ENCODE measurements at places on chromosomes 1 and 21.

DNA sequence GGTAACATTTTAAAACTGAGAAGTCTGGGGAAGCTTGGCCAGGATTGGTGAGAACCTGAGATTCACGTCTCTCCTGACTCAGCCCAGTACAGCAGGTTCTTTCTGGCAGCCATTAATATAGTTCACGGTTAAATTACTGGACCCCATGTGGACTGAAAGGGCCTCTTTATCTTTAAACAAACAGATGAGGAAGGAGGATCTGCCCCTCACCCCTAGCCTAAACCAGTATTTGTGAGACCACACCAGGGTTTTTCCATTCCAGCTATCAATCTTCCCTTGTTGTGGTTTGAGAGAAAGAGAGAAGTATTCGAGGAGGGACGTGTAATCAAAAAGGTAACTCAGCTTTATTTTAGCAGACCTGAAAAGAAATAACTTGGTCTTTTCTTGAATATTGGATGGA, 137.1 kb downstream of the PROX1 start:
- no peak for DNase-seq

DNA sequence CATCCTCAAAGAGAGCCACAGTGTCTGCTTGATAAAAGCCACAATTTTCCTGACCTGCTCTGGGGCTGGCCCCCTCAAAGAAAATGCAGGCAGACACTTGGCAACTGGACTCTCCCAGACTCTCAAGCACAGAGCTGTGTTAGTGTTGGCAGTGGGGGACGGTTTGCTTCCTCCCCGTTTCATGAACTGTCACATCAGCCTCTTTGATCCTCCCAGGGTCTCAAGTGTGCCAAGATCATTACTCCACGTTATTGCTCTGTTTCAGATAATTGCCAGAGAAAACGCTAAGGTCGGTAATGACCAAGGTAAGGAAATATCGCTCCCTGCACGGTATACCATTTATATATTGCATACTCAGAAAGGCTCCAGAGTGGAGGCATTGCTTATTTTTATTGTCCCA, 138.8 kb downstream of the NTMT2 start:
- no peak for DNase-seq

DNA sequence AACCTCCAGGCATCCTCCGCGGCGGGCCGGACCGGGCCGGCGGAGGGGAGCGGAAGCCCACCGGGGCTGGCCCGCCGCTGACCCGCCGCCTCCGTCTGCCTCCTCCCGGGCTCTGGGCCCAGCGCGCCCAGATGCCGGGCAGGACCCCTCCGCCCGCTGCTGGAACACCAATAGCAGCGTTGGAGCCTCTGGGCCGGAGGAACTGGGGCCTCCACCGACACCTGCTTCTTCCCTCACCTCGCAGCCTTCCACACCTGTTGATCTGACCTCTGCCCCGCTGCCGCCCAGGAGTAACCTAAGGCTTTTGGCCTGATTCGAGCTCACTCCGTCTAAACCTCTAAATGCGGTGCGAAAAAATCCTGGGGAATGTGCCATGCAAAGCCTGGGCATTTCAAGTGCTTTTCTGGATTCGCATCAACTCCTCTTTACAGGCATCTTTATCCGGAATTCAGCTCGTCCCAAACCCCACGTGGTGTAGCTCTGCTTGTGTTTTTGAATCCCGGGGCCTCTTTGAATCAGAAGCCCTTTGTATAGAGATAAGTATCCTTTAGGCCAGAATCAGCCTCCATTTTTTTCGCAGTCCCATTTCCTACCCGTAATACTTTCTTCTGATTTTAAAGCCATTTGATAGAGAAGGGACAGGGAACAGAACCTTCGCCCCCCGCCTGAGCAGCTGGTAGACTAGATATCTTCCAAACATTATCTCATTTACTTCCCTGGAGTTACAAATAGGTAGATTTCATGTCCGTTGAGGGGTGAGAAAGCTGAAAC, 680 bp upstream of the CNN3 start:
- no peak for DNase-seq

DNA sequence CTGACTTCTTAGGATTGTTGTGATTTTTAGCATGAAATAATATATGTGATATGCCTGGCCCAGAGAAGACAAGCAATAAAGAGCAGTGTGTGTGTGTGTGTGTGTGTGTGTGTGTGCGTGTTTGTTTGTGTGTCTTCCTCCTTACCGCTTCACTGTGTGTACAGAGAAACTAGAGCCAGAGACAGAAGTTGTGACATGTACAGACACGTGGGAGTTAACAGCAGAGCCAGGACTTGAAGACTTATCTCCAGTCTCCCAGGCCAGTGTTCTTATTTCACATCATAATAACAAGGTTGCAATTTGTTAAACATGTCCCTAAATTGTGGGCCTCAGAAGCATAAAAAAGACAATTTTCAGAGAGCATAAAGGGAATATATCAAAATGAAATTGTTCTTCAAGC, 192.0 kb upstream of the JUN start:
- no peak for DNase-seq

- DNase-seq: no peak
Observed at GRCh38 chr1:59276439-59276851, 20.4 kb upstream of the FGGY start.

GRCh38 chr1:154944401-154945159, 8.1 kb upstream of the PMVK start:
- DNase-seq: no peak

DNA sequence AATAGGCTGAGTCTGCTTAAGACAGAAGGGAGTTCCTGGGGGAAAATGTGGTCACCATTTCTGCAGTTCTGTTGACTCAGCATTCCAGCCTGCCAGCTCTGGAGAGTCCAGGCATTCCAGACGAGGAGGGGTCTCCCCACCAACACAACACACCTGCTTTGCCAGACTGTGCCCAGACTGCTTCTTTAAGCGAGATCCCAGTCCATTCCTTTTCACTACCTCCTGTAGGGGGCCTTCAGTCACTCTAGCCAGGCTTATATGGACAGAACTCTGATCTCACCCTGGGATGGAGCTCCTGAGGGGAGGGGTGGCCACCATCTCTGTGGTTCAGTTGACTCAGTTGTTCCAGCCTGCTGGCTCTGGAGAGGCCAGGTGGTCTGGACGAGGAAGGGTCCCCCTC, 48.5 kb downstream of the UBE2U start:
- no peak for DNase-seq

DNA sequence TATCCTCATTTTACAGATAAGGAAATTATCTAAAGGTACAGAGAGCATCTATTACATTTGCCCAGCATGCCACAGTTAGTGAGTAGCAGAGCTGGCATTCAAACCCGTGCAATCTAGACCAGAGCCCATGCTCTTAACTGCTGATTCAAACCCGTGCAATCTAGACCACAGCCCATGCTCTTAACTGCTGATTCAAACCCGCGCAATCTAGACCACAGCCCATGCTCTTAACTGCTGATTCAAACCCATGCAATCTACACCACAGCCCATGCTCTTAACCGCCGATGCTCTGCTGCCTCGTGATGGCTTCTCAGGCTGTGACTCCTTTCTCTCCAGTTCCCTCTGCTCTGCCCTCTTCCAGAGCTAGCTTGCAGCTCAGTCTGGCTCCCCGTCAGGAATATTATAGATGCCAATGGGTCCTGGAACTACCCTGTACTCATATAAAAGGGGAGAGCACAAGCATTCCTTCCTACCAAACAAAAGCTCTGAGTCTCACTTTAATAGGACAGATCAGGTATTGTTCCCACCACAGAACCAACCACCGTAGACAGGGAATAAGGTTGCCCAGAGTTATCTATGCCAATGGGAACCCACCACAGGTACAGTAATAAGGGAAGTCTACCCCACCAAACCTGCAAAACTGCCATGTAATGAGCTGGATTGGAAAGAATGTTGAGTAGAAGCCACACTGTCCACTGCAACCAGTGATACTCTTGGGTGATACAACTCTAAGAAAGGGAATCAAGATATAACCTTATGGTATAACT, 78.4 kb downstream of the SMYD3 start:
- no peak for DNase-seq

- DNase-seq: no peak
Observed at GRCh38 chr1:223258751-223259198, 105.2 kb downstream of the SUSD4 start.

DNA sequence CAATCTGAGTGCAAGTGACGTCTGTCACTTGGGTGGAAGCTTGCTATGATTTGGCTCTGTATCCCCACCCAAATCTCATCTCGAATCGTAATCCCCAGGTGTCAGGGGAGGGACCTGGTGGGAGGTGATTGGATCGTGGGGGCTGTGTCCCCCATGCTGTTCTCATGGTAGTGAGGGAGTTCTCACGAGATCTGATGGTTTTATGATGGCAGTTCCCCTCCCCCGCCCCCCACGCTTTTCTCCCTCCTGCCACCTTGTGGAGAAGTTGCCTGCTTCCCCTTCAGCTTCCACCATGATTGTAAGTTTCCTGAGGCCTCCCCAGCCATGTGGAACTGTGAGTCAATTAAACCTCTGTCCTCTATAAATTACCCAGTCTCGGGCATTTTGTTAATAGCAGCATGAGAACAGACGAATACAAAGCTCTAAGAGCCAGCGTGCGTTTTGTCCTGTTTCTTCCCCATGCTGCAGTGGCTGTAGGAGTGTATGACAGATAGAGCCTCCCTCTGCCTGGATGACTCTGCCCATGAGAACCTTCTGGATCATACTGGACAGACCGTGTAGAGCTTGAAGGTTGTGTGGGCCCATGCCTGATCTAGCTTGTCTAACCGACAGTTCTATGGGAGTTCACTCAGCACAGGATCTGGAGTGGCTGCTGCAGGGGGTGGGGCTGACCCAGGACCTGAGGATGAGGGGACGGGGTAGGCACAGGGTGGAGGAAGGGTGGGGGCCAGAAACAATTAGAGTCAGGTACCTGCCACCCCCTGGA, 139.7 kb upstream of the ERRFI1 start:
- DNase-seq: no peak

DNA sequence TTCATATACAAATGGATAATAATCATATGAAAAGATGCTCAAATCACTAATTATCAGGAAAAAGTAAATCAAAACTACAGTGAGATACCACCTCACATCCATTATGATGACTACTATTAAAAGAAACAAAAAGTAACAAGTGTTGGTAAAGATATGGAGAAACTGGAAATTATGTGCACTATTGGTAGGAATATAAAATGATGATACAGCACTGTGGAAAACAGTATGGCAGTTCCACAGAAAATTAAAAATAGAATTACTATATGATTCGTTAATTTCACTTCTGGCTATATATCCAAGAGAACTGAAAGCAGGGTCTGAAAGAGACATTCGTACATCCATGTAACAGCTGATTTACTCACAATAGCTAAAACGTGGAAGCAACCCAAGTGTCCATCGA, 21.1 kb upstream of the ATP1A1 start:
- DNase-seq: no peak

GRCh38 chr1:206127336-206127735, 10.1 kb upstream of the AVPR1B start:
- no peak for DNase-seq

DNA sequence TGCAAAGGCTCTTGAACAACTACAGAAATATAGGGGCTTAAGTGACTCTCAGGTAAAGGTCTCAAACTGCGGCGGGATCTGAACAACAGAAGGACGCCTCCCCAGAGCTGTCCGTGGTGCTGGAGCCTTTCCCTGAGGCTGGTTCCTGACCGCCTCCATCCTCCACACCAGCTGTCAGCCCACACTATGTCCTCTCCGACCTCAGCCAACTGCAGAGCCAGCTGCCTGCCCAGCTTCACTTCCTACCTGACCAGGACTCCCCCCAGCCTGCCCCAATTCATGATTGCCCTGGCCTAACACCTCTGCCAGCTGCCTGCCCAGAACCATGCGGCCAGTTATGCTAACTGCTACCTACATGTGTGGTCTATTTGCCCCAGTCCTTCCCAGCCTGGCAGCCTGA, 63.6 kb upstream of the ZC3H12A start:
- no peak for DNase-seq

DNA sequence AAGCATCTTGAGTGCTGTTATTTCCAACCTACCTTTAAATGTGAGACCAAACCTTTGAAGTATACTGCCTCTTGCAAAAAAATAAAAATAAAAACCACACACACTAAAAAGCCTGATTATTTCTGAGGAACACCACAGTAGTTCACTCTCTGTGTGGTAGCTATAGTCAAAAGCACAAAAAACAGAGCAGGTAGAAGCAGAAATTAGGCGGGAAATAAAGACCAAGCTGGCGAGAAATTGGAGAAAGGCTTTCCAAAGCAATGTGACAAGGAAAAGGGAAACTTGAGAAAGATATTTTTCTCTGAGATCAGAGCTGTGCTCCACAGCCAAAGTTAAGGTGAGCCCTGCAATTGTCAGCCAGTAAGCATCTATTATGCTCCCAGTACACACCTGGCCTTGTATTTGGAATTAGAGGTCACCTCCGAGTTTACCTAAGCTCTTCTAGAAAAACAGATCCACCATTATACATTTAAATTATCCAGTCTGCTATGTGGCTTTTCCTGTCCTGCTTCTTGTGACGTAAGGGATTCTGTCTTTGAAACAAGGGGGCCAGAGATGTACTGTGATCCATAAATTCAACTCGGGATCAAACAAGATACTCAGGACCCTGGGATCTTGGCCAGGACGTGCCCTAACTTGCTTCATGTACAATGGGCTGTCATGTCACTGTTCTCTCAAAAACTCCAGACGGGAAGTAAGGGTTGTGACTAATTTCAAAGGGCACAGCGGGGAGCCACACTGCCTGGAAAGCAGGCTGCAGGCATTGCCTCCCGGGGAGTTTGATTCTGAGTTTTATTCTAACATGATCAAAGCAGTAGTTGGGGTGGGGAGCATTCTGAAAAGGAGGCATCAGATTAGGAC, 39.8 kb upstream of the RAB4A start:
- no peak for DNase-seq

- DNase-seq: no peak
Observed at GRCh38 chr1:192849442-192849841, 40.6 kb downstream of the RGS2 start.

GRCh38 chr1:162029157-162029556, 5.5 kb upstream of the OLFML2B start:
- no peak for DNase-seq

DNA sequence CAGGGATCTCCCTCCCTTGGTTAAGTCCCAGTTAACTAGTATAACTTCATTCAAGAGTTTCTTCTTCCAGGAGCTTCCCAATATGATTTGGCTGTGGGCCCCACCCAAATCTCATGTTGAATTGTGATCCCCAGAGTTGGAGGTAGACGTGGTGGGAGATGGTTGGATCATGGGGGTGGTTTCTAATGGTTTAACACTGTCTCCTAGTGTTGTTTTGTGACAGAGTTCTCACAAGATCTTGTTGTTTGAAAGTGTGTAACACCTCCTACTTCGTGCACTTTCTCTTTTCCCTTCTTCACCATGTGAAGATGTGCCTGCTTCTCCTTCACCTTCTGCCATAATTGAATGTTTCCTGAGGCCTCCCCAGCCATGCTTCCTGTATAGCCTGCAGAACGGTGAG, 251.8 kb upstream of the FGGY start:
- DNase-seq: no peak
